Suppressor macrophage treated with lipopolysaccharide for 4 hours (primary cell): ENCODE measurements at places on chromosomes 7 and 10.

GRCh38 chr10:112782200-112782907 lies 167.7 kb upstream of the TCF7L2 start:
- no peak for DNase-seq

- peak; percentile 61 for DNase-seq
Measured at GRCh38 chr10:61733358-61733940, 70.7 kb downstream of the CABCOCO1 start.

- no peak for DNase-seq
Measured at GRCh38 chr7:101564778-101565211, 64.3 kb downstream of the MYL10 start.

DNA sequence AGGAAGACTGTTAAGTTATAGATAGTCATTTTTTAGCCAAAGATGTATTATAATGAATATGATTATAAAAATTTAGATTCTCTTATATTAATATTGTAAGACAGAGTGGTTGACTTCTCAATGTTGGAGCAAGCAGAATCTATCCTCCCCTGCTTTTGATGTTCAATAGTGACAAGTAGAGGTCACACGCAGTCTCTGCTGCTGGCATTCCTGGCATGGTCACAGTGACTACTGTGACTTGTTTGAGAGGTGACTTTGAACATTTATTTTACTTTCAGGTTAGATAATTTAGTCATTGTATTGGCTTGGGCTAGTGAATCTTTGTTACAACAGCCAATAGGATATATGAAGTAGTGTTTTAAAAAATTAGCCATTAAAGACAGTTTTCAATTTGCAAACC lies 13.7 kb upstream of the CD36 start:
- no peak for DNase-seq

DNA sequence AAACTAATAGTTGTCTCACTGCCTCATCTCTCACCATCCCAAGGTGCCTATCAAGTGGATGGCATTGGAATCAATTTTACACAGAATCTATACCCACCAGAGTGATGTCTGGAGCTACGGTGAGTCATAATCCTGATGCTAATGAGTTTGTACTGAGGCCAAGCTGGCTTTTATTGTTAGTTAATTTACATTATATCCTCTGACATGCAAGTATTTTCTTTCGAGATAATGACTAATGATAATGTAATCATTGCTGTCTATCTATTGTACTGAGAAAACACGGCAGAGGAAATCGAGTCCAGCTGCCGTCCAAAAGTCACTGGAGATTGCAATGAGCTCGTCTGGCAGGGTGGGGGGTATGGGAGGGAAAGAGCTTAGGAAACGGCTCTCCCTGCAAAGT lies 172.4 kb upstream of the LANCL2 start:
- no peak for DNase-seq

GRCh38 chr7:73316521-73316920 lies 7.9 kb upstream of the NSUN5 start:
- DNase-seq: no peak

DNA sequence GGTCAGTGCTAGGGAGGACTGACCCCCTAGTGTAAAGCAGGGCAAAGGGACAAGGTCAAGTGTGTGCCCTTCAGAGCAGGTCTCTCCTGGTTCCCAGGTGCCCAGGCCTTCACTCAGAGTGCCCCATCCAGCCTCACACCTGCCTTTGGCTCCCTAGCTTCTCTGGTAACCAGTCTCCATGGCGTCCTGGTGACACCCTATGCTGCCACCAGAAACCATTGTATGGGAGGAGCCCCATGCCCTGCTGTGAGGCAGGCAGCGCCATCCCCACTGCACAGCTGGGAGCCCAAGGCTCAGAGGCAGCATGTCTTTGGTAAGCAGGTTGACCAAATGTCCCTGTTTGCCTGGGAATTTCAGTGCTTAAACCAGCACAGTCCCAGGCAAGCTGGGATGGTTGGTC lies 33.1 kb upstream of the HMX3 start:
- DNase-seq: no peak

DNA sequence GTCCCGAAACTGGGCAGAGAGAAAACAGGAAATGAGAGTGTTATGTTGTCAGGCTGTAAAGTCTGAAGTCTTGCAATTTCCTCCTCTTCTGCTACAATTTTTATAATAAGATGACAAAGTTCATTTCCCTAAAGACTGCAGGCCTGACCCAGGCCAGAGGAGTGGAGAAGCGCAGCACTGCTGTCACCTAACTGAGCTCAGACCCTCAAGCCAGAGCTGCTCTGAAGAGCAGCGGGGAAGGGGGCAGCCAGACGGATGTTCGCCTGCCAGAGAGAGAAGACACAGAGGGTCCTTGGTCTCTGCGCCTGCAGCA lies 12.6 kb upstream of the AOAH start:
- DNase-seq: peak; percentile 91

DNA sequence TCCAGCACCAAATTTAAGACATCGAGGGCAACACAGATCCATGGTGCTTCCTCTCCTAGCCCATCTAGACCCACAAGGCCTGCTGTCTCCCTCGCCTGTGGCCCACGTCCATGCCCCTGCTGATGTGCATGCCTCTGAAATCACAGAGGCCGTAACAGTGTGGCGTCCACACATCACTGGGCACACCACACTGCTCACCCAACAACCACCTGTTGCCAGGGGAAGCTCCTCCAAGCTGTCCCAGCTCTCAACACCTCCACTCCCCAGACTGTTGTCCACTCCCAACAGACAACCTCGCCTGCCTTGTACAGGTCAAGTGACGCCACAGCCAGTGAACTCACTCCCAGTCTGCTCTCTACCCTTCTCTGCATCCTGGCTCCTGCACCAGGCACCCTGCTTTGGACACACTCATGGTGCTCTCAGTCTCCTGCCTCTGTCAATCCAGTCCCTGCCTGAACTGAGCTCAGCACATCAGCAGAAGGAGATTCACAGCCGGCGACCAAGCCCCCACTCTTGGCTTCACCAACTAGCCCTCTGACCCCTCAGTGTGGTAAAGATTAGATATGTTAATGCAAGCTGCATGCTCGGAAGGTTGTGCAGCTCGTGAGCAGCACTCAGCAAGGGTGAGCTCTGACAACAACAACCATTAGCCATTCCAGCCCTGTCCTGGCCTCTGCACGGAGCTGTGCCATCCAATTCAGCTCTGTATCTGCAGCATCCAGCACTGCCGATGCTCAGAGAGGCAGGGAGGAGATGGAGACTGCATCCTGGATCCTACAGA lies 197.0 kb downstream of the TNS3 start:
- no peak for DNase-seq

DNA sequence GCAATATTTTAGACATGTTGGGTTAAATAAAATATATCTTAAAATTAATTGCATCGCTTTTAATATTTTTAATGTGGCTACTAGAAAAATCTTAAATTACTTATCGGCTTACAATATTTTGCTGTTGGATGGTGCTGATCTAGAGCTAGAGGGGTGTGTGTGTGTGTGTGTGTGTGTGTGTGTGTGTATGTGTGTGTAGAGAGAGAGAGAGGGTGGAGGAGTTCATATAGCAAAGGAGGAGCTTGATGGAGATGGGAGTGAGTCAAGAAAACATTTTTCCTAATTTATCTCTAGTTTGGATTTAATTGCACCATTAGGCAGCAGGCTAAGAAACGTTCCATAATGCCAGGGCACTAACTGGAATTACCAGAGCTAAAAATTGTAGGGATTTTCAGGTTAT lies 10.4 kb upstream of the SLC25A13 start:
- no peak for DNase-seq

DNA sequence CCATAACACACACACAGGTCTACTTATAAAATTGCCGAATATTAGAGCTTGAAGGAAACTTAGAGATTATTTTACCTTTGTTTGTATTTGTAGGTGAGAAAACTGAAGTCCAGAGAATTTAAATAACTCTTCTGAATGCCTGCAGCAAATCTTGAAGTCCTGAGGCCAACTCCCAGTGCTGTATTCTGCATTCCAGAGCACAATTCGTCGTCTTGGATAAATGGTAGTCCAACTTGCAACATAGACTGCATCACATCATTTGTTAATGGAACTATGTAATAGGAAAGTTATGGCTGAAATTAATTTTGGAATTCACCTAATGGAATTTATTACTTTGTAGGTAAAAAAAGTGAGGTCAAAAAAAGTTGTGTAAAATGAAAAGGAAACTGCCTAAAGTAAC lies 37.3 kb upstream of the SEMA3D start:
- no peak for DNase-seq

GRCh38 chr10:49344840-49345239 lies 45.9 kb downstream of the C10orf71 start:
- DNase-seq: peak; percentile 60

- peak; percentile 85 for DNase-seq
Measured at GRCh38 chr10:80459047-80459865, 5.1 kb downstream of the TSPAN14 start.

GRCh38 chr7:151491859-151492258 lies 27.8 kb downstream of the RHEB start:
- DNase-seq: peak; percentile 23

DNA sequence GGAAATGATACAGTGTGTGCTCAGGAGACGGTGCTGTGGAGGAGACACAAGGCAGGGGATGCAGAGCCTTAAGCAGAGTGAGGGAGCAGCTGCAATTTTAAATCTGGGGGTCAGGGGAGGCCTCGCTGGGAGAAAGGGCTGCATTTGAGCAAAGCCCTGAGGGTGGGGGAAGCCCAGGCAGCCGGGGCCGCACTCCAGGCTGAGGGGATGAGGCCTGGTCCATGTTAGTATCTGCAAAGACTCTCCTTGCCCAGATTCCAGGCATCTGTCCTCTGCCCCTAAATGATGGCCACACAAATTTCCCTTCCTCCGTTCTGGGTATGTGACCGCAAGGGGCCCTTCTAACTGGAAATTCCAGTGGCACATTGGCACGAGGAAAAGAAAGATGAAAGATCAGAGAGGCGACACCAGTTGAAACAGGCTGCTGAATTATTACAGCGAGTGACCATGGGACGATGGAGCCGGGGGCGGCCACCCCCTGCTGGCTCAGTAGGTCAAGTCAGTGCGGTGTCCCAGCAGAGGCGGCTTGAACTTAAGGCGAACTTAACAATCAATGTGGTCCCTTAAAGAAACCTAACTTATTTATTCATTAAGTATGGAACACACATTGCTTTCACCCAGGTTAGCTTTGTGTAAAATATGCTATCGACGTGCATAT lies 62.3 kb upstream of the KAT6B start:
- DNase-seq: no peak

- no peak for DNase-seq
Measured at GRCh38 chr7:118870187-118870586, 645.7 kb downstream of the ANKRD7 start.

- no peak for DNase-seq
Measured at GRCh38 chr10:15253951-15254807, 85.7 kb upstream of the NMT2 start.

GRCh38 chr10:51521605-51522004 lies 177.8 kb downstream of the CSTF2T start:
- DNase-seq: no peak

- DNase-seq: no peak
Measured at GRCh38 chr10:11163780-11164550, 146.3 kb downstream of the CELF2 start.

- DNase-seq: peak; percentile 10
Measured at GRCh38 chr10:104638861-104639589, 2.1 kb upstream of the SORCS3 start.

DNA sequence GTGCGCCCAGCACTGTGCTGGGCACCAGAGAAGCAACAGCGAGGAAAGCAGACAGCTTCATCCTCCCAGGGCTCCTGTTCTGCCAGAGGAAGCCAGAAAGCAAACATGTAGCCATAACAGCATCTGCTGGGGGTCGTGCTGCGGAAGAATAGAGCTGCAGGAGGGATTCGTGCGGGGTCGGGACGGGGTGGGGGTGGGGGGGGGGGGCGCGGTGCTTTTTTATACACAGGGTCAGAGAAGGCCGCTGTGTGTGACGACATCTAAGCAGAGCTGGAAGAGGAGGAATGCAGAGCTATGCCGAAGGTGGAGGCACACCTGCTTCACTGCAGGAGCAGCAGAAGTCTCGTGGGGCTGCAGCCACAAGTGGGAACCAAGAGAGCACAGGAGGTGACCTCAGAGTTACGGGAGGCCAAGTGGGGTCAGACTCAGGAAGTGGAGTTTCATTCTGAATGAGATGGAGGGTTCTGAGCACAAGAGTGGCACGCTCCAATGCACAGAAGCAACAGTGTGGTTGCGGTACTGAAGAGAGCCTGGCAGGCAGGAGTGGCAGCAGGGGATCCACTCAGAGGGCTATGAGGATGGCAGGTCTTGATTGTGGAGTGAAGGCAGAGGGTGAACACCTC lies 11.1 kb downstream of the PKD1L1 start:
- DNase-seq: no peak

DNA sequence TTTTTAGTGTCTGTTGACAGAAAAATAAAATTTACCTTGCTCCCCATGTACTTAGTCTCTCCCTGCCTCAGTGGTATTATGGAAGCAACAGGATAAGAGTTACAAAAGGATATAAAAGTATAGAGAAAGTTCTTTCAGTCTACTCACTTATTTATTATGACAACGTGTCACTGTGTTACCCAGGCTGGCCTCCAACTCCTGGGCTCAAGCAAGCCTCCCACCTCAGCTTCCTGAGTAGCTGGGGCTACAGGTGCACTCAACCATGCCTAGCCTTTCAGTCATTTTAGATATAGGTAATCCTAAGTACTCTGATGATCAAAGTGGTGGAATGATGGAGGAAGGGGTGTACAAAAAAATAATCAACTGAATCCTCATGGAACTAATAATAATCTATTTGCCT lies 215.2 kb upstream of the MKLN1 start:
- no peak for DNase-seq

GRCh38 chr7:158313931-158314330 lies 273.7 kb downstream of the PTPRN2 start:
- no peak for DNase-seq

- DNase-seq: no peak
Measured at GRCh38 chr7:140920745-140921144, 4.0 kb downstream of the BRAF start.

- peak; percentile 58 for DNase-seq
Measured at GRCh38 chr10:120415709-120416330, 41.2 kb upstream of the PLPP4 start.

- no peak for DNase-seq
Measured at GRCh38 chr10:86262688-86263181, 103.9 kb downstream of the GRID1 start.

- DNase-seq: peak; percentile 63
Measured at GRCh38 chr10:73965890-73966768, 31.8 kb upstream of the VCL start.

GRCh38 chr10:53453196-53453595 lies 680.6 kb upstream of the MBL2 start:
- no peak for DNase-seq

DNA sequence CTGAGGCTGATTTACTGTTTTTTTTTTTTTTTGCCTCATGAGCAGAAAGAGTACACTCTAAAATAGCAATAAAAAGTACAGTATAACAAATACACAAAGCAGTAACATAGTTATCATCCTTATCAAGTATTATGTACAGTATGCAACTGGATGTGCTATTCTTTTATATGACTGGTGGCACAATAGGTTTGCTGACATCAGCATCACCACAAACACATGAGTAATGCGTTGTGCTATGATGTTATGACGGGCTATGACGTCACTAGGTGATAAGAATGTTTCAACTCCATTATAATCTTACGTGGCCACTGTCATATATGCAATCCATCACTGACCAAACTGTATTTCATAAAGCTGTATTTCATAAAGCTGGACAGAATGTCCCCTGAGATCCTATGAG lies 189.2 kb upstream of the GLI3 start:
- DNase-seq: no peak
